ENCODE measurements at places on chromosomes 2 and 18. TPM values are rescaled to one million over a fixed set of nuclear protein-coding genes. Genes with fewer than 3 reads are reported as not detected.
A peak's percentile ranks its signal among the peaks of the same experiment; 100 is the strongest.

The TUBB8B gene
- total RNA-seq: not detected

- no peak for DNase-seq
Measured at GRCh38 chr2:24075259-24075658, 867 bp downstream of the SF3B6 start.

The RNU2-63P gene
- total RNA-seq: not detected

The EFHD1 gene
- total RNA-seq: 26.3 TPM

- no peak for DNase-seq
Measured at GRCh38 chr2:212677466-212677865, 138.9 kb upstream of the ERBB4 start.

- DNase-seq: no peak
Measured at GRCh38 chr2:239949537-239949936, 75.6 kb downstream of the NDUFA10 start.

The ANKRD53 gene
- total RNA-seq: 0.54 TPM

DNA sequence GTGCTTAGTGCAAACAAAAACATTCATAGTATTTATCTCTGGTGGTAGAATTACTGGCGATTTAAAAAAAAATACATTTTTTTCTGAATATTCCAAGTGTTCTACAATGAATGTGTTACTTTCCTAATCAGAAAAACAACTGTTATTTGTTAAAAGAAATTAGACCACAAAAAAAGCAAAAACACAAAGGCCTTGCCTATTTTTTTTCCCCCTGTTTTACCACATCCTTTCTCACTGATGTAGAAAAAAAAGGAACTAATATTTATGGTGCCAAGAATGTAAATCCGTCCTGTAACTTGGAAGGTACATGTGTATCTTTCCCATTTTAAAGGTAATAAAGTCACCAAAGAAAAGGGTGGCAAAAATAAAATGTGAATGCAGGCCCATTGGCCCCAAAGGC lies 28.4 kb upstream of the MGAT4A start:
- DNase-seq: no peak

The SCYGR4 gene
- total RNA-seq: not detected

GRCh38 chr2:204336153-204336744 lies 209.0 kb upstream of the PARD3B start:
- no peak for DNase-seq

- DNase-seq: no peak
Measured at GRCh38 chr2:32851777-32852439, 94.8 kb upstream of the LTBP1 start.

The CEP68 gene
- total RNA-seq: 19.7 TPM

- DNase-seq: no peak
Measured at GRCh38 chr2:3449086-3449485, 69.6 kb downstream of the TRAPPC12 start.

The CSRNP3 gene
- total RNA-seq: 5.1 TPM

GRCh38 chr2:24466871-24467870 lies 23.9 kb upstream of the NCOA1 start:
- no peak for DNase-seq

DNA sequence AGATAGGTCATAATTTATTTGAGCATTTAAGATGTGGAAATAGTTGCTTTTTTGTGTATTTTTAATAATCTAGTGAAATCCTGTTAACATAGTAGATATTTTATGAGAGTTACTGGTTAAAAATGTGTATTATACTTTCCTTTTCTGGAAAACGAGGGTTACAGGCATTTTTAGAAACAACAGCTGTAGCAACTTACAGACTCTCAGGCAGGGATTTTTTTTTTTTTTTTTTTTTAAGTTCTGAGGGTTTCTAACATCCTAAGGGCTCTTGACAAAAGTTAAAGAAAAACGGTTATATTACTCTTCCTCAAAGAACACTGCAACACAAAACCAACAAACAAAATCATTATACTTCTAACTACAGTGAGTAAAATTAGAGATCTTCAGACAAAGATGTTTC lies 205.9 kb downstream of the ACKR3 start:
- DNase-seq: no peak

The FEV gene
- not detected for total RNA-seq

The VWC2L gene
- not detected for total RNA-seq

DNA sequence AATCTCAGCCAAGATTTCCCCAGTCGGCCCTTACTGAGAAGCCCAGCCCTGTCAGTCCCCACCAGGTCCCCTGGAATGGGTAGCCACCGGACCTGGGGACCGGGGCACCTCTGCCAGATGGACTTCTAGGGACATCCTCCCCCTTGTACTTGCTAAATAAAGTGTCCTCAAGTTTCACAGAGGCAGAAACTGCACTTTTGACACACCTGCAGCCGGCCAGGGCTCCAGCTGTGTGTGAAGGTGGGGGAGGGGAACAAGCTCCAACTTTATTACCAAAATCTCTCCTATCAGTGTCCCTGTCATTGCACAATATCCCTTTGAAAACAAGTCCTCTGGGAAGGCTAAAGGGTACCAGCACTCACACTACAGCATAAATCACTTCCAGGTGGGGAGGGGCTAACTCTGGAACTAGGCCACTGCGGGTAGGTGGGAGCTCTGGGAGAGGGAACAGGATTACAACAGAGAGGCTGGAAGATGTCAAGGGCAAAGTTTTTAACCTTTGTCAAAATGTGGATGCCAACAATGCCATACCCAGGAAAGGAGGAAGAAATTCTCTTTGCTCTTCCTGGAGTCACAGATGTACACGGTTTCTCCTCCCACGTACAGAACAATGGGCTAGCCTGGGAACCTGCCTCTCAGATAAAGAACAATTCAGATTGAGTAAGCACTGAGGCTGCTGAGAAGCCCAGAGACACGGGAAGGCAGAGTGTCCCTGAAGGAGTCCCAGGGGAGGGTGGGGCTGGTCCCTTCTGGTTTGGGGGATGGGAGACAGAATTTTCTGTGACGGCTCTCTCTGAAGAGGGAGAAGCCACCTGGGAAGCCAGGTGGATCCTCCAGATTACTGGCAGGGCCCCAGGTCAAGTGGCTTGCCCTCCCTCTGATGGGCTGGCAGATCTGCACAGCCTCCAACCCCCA lies 11.0 kb downstream of the SDC1 start:
- no peak for DNase-seq

The IL1R1 gene
- 26.6 TPM for total RNA-seq

GRCh38 chr2:17115042-17115441 lies 403.2 kb downstream of the RAD51AP2 start:
- no peak for DNase-seq

The CYRIA gene
- 5.1 TPM for total RNA-seq

- DNase-seq: no peak
Measured at GRCh38 chr18:13380691-13381070, 162.1 kb downstream of the LDLRAD4 start.

DNA sequence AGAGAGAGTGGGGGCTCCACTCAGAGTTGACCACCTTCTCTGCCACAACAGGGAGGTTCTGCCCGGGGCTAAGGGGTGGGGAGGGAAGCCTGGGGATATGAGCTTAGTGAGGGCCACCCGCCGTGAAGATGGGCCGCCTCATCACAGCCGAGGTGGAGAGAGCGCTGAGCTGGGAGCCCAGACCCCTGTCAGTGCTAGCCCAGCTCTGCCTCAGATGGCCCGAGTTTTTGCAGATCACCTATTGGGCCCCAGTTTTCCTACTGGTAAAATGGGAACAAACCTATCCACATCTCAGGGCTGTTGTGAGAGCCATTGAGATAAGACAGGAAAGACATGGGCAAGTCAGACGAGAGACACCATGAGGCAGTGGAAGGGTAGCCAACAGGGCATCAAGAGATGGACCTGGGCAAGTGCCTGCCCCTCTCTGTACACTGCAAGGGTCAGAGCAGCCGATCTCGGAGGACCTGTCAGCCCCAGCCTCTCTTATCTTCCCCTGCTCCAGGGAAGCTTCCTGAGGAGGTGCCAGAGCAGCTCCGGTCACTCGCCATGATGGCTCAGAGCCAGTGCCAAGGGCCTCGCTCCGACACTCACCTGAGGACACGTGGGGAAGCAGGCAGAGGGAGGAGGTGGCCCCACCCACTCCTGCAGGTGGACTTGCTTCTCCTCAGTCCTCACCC lies 88.9 kb downstream of the MCFD2 start:
- no peak for DNase-seq

The OBSL1 gene
- total RNA-seq: 158 TPM

GRCh38 chr2:152072011-152072410 lies 26.8 kb downstream of the CACNB4 start:
- DNase-seq: no peak

The ATP6V1B1 gene
- total RNA-seq: not detected

GRCh38 chr2:29323301-29323700 lies 208.1 kb downstream of the CLIP4 start:
- DNase-seq: no peak

- DNase-seq: no peak
Measured at GRCh38 chr18:13628211-13628610, 98.1 kb downstream of the FAM210A start.

The ERFE gene
- 0.51 TPM for total RNA-seq

DNA sequence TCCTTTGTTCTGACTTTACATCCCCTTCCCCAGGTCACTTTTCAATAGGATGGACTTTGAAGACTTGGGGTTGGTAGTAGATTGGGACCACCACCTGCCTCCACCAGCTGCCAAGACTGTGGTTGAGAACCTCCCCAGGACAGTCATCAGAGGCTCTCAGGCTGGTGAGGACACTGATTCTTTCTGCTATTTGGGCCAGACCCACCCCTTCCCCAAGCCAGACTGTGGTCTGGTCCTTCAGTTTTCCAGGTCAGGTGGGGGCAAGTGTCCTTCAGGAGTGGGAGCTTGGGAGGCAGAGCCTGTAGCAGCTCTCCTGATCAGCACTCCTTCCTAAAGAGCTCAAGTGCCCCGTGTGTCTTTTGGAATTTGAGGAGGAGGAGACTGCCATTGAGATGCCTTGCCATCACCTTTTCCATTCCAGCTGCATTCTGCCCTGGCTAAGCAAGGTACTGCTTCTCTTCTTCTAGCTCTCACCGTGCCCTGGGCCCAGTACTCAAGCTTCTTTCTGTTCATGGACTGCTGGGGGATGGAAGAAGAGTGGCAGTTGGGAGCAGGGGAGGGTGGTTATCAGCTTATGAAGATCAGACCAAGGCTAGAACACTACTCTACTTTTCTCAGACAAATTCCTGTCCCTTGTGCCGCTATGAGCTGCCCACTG lies 1.1 kb downstream of the RNF181 start:
- DNase-seq: no peak

The ABCB11 gene
- 0.32 TPM for total RNA-seq

DNA sequence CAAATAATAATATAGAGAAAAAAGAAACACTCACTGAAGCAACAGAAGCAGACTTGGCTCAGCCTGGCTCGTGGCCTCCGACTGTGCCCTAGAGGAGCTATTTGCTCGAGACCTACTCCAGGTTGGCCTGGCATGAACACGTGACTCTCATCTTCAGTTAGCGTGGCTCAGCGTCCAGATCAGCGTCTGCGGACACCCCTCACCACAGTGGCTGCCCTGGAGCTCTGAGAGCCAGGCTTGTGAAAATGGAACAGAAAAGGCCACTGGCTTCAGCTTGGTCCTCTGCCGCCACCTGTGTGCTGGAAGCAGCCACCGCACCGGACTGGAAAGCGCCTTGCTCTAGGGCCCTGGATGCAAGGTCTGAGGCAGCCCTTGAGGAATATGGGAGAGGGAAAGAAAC lies 1184.0 kb upstream of the GYPC start:
- peak; percentile 50 for DNase-seq

GRCh38 chr2:116238511-116238910 lies 1576.0 kb upstream of the DDX18 start:
- DNase-seq: no peak

GRCh38 chr2:46435796-46436360 lies 43.5 kb upstream of the TMEM247 start:
- no peak for DNase-seq

DNA sequence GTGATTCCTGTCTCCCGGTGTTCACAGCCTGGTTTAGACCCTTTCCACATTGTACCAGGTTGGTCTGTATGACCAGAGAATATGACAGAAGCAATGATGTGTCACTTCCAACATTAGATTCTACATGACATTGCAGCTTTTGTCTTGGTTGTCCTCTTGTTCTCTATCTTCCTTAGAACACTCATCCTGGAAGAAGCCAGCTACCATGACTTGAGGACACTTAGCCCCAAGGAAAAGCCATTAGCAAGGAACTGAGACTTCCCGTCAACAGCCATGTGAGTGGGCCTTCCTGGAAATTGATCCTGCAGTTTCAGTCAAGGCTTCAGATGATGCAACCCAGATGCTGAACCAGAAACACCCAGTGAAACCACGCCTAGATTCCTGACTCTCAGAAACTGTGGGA lies 143.3 kb downstream of the MREG start:
- DNase-seq: no peak

DNA sequence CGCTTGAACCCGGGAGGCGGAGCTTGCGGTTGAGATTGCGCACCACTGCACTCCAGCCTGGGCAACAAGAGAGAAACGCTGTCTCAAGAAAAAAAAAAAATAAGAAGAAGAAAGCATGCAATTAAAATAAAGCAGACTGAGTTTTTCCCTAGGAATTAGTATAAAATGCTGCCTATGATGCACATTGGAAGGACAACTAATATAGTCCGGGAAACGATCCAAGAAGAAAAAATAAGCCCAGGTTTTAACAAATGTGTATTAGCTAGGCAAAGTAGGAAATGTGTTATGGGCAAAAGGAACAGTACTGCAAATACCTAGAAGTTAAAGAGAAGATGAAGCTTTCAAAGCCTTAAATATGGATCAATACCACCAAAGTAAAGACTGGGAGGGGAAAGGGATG lies 64.0 kb downstream of the SPIRE1 start:
- no peak for DNase-seq

DNA sequence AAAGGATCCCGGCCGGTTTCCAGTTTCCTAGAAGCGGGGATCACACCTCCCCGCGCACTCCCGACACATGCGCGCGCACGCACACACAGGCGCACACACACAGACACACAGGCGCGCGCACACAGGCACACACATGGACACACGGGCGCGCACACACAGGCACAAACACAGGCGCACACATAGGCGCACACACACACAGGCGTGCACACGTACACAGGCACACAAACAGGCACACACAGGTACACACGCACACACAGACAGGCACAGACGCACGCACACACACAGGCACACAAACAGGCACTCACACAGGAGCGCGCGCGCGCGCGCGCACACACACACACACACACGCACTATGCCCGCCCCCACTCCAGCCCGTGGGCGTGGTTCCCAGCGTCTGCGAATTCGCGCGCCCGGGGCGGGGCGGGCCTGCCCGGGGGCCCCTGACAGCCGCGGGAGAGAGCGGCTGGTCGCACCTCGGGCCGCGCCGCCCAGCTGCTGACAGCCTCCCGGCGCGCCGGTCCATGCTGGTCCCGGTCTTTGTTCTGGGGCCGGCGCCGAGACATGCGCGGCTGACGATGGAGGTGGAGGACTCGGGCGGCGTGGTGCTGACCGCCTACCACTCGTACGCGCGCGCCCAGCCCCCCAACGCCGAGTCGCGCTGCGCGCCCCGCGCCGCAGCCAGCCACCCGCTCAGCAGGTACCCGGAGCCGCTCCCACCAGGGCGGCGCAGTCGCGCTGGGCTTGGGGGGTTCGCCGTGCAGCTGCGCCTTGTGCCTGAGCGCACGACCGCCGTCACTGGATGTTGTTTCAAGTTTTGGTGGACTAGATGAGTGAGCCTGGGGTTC lies at the start of gene ARHGAP28:
ARHGAP28 (plus strand) TSS at position 470 of the 845 bp plus-strand sequence; CDS start at position 576, 106 bp downstream.
- DNase-seq: peak; percentile 91

The TMEM247 gene
- not detected for total RNA-seq

- DNase-seq: no peak
Measured at GRCh38 chr2:233468741-233469110, 97.9 kb downstream of the USP40 start.

The SKA1 gene
- total RNA-seq: 0.38 TPM

The POTEF gene
- total RNA-seq: not detected

GRCh38 chr2:56191617-56192016 lies 7.8 kb downstream of the CCDC85A start:
- DNase-seq: no peak

Measured in Right ventricle myocardium inferior (tissue), 1 donor.